Stimulated activated CD8-positive, alpha-beta memory T cell treated with anti-CD3 and anti-CD28 coated beads, Interleukin-4, amount 100 ng/mL, for 4 hours (primary cell): ENCODE measurements at places on chromosomes 7 and 10.

DNA sequence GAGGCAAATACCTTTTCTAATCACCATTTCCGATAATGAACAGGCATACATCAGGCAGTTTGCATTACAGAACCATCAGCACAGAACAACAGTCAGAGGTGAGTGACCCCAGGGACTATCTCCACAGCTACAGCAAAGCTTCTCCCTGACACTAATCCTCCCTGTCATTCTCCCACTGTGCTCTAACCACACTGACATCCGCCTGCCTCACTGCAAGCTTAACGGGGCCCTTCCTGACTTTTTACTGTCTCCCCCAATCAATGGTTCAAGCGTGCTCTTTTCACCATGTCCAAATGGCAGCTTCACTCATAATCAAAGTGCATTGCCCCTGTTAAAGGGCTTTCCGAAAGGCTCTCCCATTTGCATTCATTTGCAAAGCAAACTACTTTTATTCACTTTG lies 196.3 kb downstream of the DNAJC1 start:
- no peak for DNase-seq

GRCh38 chr7:43044511-43044910 lies 67.9 kb upstream of the HECW1 start:
- DNase-seq = no peak

GRCh38 chr10:112955582-112956421 lies 5.8 kb downstream of the TCF7L2 start:
- DNase-seq = no peak

GRCh38 chr7:115216652-115217051 lies 294.8 kb downstream of the MDFIC start:
- DNase-seq = no peak

- DNase-seq = no peak
These were observed 489.4 kb downstream of the SEMA3D start for GRCh38 chr7:84697506-84697905.

DNA sequence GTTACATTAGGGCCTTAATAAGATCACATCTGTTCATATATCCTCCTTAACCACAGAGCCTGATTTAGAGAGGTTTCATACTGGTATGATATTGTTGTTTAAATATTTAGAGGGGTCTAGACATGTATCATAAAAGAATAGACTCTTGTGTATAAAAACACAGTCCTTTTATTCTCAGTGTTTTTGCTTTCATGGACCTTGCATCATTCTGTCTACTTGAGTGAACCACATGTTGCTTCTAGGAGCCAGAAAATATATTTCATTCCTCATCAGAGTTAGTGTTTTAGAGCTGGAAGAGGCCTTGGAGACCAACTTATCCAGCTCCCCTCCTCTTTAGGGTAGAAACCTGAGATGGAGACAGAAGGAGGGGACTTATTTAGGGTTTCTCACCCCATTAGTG lies 312.8 kb downstream of the LRMDA start:
- no peak for DNase-seq

GRCh38 chr10:29920408-29921070 lies 138.8 kb downstream of the JCAD start:
- no peak for DNase-seq

DNA sequence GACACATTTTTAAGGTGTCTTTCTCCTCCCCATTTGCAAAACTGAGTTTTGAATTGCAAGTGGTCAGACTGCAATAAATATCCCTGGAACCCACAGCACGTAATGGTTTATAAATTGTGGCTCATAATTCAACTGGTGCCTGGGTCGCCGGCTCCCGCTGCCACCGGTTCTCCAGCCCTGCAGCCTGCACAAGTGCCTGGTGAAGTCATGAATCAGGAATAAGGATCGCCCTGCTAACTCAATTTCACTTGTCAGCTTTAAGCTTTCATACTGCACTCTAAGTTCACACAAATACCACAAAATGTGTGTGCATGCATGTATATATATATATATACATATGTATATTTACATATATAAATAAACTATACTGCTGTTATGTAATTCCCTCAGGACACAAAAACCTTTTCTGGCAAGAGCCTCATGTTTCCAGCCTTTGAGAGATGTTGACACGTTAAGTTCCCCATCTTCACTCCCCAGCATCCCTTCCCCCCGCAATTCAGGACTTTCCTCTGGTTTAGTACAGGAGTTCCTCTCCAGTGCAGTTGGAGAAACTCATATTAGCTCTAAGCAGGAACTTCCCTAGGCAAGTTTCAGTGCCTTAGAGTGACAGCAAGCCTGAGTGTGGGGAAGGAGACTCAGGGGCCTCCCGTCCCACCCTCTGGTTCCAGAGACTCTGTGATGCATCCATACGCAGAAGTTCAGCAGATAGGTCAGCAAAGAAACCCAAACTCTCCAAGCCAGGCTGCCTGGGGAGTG lies 129.2 kb upstream of the UNC5B start:
- DNase-seq = no peak

GRCh38 chr10:114081911-114082583 lies 38.4 kb downstream of the ADRB1 start:
- DNase-seq = no peak

DNA sequence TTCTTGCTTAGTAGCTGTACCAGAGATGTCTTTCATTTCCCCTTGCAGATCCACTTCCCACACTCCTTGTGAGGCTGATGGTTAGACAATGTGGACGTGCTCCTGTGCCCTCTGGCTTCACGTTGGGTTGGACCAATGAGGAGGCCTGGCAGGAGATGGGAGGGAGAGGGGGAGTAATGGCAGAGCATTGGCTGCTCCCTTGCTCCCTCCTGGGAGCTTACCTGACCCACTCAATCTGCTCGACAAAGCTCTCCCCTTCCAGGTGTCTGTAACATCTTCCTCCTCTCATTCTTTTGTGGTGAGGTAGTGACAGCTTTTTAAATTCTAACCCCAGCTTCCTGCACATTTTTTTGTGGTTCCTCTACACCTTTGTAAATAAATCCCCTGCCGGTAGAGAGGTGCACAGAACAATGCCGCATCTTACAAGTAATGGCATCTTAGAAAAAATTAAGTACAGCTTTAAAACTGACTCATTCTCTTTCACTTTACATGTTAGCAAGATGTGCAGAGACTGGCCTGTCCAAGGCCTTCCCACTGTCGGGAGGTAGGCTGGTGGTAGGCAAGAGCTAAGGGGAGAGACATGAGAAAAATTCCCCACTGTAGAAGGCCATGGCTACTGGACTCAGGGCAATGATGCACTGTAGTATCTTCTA lies 134.3 kb downstream of the HTR7 start:
- no peak for DNase-seq

DNA sequence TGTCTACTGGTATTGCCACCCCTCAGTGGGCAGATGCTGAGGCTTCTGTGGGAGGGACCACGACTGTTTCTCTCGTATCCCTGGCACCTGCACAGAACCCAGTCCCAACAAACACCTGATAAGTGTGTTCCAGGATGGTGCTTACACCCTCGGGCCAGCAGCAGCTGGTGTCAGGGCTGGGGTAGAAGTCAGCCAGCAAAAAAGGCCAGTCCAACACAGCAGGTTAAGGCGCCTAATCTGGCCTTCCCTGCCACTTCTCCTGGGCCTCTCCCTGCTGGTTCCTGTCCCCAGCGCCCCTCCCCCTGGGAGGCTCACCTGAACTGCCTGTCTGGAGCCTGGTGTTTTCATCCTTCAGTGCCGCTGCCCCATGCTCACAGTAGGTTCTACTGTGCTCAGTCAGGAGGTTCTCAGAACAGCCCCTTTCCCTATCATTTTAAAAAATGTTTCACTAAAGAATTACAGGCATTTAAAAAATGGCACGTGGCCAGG lies 20.0 kb downstream of the PODXL start:
- DNase-seq = no peak

GRCh38 chr10:103265717-103266329 lies 11.1 kb upstream of the INA start:
- no peak for DNase-seq

DNA sequence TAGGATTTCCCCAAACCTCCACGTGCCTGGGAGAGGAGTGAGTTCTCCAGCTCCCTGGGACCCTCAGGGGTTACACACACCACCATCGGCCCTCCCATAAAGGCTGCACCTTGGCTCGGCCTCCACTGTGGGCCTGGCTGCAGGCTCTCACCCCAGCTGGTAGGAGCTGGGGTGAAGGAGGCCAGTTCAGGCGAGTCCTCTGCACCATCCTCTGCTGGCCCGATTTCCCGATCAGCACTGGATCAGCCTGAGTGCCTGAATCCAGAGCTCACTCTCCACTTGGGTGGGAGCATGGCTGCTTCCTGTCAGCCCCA lies 115.1 kb upstream of the RET start:
- DNase-seq = no peak

GRCh38 chr10:3110782-3111620 lies 43.7 kb downstream of the PFKP start:
- DNase-seq = no peak

DNA sequence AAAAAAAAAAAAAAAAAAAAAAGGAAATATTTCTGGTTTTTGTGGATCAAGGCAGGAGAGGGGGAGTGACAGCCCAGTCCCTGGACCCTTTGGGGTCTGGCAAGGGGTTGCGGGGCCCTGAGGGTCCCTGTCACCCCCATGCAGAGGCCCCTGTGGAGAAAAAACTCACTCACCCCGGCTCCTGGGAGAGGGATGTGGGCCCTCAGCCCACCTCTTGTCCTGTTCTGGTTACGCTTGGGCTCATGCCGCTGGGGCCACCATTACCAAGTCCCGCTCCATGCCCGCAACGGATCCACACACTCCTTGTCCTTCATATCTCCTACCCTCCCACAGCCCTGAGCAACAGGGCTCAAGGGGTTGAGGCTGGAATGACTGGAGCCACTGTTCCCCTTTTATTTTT lies 1.0 kb upstream of the TMEM184A start:
- DNase-seq = no peak

GRCh38 chr7:129774359-129774758 lies 162.8 kb downstream of the NRF1 start:
- DNase-seq = no peak

DNA sequence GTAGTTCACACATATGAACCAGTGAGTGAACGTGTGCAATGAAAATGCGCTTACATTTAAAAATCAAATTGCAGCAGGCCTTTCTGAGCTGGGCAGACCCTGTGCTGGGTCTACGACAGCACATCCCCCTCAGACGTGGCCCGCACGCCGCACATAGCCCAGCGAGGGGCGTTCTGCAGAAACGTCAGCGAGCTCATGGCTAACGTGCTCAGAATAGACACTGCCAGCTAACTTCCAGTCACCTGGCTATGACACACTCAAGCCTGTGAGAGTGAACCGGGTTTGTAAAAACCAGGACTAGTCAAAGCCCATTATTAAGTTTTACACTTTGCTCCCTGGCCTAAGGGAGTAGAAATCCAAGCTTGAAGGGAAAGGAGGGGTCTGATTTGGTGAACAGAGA lies 108.1 kb upstream of the INSIG1 start:
- DNase-seq = no peak

GRCh38 chr7:4851459-4852422 lies 10.1 kb downstream of the PAPOLB start:
- DNase-seq = no peak

DNA sequence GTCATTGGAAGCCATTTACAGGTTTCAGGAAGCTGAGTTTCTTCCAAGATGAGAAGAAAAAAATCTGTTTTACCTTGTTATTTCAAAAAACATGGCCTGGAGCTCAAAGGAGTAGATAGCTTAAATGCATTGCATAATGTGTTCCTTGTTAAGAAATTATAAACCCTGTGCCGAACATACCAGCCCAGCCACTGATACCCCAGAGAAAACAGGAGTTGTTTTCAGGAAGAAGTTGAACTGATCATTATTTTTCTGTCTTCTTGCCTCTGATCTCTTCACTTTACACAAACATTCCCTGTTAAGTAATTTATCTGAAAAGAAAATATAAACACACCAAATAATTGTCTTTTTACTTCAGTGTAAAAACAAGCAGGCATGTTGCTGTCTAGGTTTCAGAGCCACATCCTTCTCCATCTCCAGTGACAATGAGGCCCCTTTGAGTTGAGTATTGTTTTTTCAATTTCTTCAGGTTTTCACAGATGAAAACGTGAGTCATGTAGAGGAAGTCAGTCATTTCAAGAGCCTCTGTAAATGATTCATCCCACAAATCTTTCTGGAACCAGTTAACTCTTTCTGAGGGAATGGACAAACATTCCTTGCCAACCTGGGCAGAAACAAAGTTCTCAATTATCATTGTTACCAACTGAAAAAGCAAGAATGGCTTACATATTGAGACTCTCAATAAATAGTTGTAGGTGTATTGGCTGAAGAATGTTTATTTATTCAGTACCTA lies 244.2 kb downstream of the IPMK start:
- no peak for DNase-seq

DNA sequence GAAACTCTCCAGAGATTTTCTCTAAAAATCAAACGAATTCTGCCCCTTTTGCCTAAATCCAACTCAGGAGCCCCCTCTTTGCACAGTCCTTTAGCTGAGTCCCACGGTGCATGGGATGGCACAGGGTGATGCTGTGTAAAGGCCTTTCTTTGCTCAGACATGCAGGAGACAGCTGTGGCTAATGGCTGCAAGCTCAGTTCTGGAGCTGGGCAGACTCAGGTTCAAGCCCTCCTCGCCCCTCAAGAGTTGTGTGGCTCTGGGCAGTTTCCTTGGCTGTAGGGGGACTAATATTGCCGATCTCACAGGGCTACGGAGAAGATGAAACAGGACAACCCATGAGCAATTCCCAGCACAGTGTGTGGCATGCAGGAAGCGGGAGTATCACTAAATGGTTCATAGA lies 42.6 kb downstream of the CLEC2L start:
- no peak for DNase-seq
